ENCODE measurements at places on chromosomes 1 and 21.

GRCh38 chr1:29641921-29642320, 405.6 kb downstream of the PTPRU start:
- no peak for DNase-seq

DNA sequence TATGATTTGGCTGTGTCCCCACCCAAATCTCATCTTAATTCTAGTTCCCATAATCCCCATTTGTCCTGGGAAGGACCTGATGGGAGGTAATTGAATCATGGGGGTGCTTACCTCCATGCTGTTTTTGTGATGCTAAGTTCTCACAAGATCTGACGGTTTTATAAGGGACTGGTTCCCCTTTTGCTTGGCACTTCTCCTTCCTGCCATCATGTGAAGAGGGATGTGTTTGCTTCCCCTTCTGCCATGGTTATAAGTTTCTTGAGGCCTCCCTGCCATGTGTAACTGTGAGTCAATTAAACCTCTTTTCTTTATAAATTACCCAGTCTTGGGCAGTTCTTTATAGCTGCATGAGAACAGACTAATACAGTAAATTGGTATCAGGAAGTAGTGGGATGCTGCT, 114.1 kb downstream of the ZNF648 start:
- DNase-seq: no peak

- DNase-seq: no peak
Observed at GRCh38 chr1:29599826-29600225, 363.5 kb downstream of the PTPRU start.

GRCh38 chr21:39531840-39532239, 80.1 kb downstream of the SH3BGR start:
- no peak for DNase-seq

DNA sequence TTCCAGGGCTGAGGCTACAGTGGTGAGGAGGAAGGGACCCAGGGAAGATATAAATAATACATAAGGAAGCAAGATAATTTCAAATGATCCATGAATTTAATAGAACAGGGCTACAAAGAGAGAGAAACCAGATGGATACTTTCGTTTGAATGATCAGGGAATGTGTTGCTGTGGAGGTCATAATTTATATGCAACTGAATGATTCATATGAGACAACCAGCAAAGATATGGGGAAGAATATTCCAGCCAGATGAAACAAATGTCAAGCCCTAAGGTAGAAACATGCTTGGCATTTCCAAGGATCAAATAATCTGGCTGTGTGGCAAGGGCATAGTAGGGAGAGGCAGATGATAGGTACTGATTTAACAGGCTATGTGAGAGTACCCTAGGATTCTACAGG, 84.8 kb upstream of the ZC3H11B start:
- DNase-seq: no peak

DNA sequence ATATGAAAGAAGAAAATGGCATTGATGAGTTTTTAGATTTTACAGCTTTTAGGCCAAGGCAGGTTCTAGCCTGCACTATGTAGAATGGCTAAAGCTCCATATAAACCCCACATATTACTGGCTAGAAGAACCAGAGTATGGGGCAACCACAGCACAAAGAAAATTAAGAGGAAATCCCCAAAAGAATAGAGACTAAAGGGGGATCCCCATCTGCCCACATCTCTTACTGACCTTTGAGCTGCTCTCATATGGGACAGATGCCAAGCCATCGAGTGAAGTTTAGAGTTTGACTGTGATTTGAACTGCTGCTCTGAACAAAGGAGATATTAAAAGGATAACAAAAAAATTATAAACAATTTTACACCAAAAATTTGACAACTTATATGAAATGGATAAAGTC, 102.2 kb upstream of the HAO2 start:
- DNase-seq: no peak

DNA sequence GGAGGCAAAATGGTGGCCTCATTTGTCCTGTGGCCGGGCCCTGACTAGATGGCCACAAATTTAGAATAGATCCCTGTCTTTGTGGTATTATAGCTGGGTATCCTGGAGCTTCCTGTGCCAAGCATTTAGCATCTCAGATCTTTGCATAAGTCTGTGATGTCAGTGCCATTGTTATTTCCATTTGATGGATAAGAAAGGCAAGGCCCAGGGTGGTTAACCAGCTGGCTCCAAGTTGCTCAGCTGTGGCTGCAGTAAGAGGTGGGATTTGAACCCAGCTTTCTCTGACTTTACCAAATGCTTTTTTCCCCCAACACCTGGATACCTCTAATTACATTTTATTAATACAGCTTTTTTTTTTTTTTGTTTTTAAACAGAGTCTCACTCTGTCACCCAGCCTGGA, 11.7 kb upstream of the TNFRSF8 start:
- DNase-seq: no peak

- no peak for DNase-seq
Observed at GRCh38 chr1:24609949-24610517, 33.1 kb upstream of the SRRM1 start.

GRCh38 chr1:178472531-178472930, 24.2 kb downstream of the CLEC20A start:
- DNase-seq: no peak
